ENCODE measurements at places on chromosomes 5 and 9. TPM values are rescaled to one million over a fixed set of nuclear protein-coding genes. Genes with fewer than 3 reads are reported as not detected.
A peak's percentile ranks its signal among the peaks of the same experiment; 100 is the strongest.

DNA sequence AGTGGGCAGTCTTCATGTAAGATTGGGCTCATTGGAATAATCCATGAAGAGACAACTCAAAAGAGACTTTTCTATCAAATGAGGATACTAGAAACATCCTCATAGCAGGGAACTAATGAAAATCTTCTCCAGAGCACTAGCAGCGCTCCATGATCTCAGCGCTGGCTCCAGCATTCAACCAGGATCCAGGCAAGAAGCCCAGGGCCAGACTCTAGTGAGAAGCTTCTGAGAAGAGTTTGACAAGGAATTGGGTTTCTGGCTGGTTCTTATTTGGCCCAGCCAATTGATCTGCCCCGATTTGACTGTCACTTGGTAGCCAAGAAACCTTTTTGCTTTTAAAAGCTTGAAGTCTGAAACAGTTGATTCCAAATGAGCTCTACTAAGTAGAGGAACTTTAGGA is 60.1 kb downstream of the AOPEP start:
- no peak for DNase-seq

GRCh38 chr5:110115503-110115902 is 425.8 kb downstream of the MAN2A1 start:
- DNase-seq: no peak

DNA sequence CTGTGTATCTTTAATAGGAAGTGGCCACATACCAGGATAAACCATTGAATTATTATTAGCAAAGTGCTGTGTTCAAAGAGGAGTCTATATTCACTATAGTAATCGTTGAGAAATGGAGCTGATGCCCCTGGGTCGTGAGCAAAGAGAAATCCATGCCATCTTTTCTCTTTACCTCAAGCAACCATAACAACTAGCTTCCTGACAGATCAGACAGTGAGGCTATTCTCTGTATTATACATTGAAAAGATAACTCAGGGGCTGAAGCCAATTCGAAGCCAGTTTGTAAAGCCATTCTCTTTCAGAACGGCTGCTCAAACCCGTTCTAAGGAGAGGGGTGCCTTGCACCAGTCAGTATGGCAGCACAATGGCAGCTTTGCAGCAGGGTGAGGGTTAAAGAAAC is 680.6 kb downstream of the SEMA5A start:
- DNase-seq: no peak

GRCh38 chr5:41509399-41510175 is 814 bp downstream of the PLCXD3 start:
- no peak for DNase-seq

GRCh38 chr5:61631438-61631941 is 299.4 kb downstream of the ZSWIM6 start:
- no peak for DNase-seq

Gene ALG2
- total RNA-seq: 56.5 TPM

DNA sequence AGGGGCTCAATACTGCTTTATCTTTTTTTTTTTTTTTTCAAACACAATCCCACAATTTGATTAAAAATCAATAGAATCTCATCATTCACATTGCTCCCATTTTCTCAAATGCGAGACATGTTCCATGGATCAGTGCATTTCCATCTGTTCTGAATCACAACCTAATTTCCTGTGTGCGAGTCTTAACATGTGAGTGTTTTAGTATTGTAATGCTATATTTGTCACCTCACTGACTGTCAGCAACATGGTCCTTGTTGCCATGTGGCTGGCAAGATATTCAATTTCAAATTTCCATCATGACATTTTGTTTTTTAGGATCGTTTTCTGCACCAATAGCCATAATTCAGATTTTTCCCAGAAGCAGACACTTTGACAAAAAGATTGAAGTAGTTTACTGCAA is 233.2 kb upstream of the PRDM9 start:
- peak; percentile 24 for DNase-seq

DNA sequence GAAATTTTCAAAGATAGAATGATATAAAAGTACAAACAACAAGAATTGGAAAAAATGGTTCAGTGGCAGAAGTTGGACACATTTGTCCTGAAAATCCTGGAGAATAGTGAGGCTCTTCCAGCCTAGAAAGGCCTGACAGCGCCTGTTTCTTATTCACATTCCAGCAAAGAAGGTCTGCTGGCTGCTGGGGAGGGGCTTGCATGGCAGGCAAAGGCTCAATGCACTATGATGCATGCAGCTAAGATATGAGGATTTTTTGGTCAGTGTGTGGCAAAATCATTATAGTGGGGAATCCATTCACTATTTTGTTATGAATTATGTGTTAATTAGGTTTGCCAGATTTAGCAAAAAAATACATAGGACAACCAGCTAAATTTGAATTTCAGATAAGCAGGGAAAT is 243.9 kb upstream of the SLC30A5 start:
- DNase-seq: no peak
